ENCODE measurements at places on chromosomes 4 and X.

DNA sequence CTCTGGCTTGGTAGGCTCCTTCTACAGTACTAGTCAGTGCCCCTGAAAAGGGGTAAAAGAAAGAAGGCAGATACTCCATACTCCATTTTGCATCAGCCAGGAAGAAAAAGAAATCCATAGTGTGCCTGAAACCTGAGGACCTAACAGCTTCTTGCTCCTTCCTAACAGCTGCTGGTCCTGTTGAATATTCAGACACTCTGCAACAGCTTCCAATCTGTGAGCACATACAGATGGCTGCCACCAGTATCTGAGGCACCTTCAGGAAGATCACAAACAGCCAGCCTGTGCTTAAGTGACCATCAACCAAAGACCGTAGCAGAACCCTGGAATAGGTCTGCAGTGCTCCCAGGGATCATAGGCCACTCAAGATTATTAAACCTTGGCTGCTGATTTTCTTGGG lies 4.3 kb downstream of the GIMD1 start:
- no peak for DNase-seq

- DNase-seq, result no peak
Measured at GRCh38 chr4:111781611-111782010, 363.6 kb upstream of the FAM241A start.

- DNase-seq, result no peak
Measured at GRCh38 chr4:114926583-114926982, 186.8 kb downstream of the NDST4 start.

- DNase-seq, result no peak
Measured at GRCh38 chr4:90027565-90027964, 99.6 kb upstream of the CCSER1 start.

GRCh38 chr4:56128213-56128612 lies 179.5 kb downstream of the CEP135 start:
- no peak for DNase-seq

DNA sequence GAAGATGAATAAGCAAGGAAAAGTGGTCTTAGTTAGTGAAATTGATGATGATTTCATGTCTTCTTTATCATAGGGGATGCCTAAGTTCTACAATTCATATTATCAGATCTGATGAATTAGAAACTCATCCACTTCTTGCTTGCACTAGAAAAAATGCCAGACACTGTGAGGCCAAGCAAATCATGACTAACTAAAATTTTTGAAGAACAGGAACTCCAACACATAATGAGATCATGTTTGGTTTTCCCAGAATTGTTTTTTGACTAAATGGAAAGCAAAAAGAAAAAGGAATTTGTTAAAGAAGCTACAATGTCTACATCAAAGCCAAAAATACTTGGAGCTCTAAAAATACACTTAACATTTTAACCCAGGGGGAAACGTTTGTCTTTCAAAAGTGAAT lies 120.4 kb downstream of the ARSF start:
- no peak for DNase-seq

GRCh38 chr4:22322996-22323395 lies 192.9 kb downstream of the ADGRA3 start:
- DNase-seq, result no peak

DNA sequence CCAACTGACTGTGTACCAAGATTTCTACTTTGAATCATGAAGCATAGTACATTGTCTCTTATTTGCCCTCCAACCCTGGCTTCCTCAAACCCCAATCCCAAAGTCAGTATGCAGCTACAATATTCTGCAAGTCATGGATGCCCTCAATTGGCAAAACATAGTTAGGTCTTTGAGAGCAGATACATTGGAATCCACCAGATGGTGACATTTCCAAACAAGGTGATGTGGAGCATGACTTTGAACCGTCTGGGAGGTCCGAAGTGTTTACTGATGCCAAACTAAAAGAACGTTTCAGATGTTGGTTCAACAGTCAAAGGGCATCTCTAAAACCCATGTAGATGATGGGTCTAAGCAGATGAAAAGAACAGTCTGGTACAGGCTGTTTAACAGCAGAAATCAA lies 43.7 kb upstream of the FRMD7 start:
- no peak for DNase-seq

- DNase-seq, result peak; percentile 71
Measured at GRCh38 chrX:102651242-102652011, at the start of gene GPRASP1. Gene GPRASP1 (plus strand): TSS chrX:102651483. CDS start chrX:102653914, 2,431 bp downstream.

- no peak for DNase-seq
Measured at GRCh38 chrX:24702362-24703184, 8.9 kb downstream of the POLA1 start.

DNA sequence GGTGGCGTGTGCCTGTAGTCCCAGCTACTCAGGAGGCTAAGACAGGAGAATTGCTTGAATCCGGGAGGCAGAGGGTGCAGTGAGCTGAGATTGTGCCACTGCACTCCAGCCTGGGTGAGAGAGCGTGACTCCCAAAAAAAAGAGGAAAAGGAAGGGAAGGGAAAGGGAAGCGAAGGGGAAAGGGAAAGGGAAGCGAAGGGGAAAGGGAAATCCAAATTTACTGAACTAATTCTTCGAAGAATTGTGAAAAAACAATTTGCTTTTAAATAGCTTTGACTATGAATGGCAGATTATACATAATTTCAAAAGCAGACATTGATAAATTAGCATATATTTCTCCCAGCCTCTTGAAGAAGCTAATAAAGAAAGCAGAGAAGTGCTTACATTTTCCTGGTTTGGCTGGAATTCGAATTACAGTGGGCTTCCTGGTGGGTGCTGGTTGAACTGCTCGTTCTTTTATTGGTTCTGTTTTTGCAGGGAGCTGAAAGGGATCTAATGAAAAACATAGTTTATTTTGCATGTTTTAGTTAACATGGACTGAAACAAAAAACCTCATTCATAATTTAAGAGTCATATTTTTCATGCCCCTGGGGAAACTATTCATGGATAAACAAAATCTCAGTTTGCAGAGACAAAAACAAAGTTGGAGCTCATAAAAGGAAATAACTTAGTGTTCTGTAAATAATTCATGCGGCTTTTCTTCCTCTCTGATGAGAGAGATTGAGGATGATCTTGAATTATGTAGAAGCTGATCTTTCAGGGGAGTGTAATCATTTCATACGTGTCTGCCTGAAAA lies 66.0 kb downstream of the RPS3A start:
- DNase-seq, result no peak

DNA sequence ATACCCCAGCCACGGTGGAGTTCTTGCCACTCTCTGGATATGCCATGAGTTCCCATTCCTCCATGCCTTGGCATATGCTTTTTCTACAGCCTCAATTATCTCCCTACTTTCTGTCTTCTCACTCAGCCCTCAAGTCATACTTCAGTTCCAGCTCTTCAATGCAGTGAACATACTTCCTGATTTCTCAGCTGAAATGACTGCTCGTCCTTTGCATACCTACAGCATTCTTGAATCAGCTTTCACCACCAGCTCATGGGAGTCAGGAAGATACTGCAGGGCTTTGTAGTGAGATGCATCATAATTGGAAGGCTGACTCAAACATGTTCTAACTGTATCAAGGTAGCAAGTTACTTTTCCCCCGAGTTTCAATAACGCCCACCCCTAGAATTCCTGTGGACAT lies 118.4 kb downstream of the APBB2 start:
- no peak for DNase-seq

GRCh38 chr4:60216752-60217151 lies 983.4 kb upstream of the ADGRL3 start:
- no peak for DNase-seq

DNA sequence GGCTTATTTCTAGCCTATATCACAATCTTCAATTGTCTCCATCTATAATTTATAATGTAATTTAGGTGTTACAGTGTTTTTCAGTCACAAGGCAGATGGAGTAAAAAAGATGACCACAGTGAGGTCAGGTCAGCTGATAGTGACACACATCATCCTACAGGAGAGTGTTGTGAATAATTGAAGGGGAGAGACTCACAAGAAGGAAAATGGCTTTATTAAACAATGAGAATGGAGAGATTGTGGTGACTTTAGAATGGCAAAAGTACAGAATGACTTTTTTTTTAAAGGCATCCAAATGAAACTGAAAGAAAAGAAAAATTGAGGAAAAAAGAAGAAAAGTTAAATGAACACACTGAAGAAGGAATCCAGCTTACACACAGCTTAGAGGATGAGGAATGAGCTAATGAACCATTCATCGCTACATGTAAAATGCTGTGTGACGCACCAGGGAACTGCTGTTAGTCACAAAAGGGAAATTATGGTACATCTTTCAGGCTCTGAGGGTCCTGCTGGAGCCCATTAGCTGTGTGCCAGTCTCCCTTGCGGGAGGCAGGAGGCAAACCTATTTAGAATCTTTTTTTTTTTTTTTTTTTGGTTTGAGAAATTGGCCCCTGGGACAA lies 56.6 kb downstream of the SPRY1 start:
- DNase-seq, result no peak

- DNase-seq, result no peak
Measured at GRCh38 chr4:7705062-7705461, 234.6 kb downstream of the AFAP1 start.

- no peak for DNase-seq
Measured at GRCh38 chr4:896216-896615, 35.9 kb downstream of the GAK start.

- no peak for DNase-seq
Measured at GRCh38 chr4:93147524-93148212, 680.9 kb upstream of the ATOH1 start.

GRCh38 chrX:63284659-63285058 lies 66.5 kb downstream of the SPIN4 start:
- no peak for DNase-seq

Measured in CD4-positive, alpha-beta T cell treated with Interleukin-1 beta for 1 hour (primary cell).